Left hindlimb (tissue), 1 donor: ENCODE measurements at places on chromosomes 11 and 22.

DNA sequence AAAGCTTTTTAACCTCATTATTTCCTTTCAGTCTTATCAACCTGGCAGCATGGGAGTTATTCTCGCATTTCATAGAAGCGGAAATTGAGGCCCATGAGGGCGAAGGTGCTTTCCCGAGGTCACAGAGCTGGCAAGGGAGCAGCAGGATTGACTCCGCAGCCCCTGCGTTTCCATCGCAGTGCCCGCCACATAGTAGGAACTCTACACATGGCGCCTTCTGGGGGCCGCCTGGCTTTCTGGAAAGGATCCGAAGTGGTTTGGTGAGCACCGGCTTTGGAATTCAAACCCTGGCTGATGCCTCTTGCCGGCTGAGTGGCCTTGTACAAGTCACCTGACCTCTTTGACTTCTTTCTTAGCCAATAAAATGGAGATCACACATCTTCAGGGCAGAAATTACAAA lies 93.4 kb downstream of the CEP164 start:
- no peak for DNase-seq

GRCh38 chr11:27205779-27206570 lies 157.0 kb downstream of the CCDC34 start:
- no peak for DNase-seq

- no peak for DNase-seq
Observed at GRCh38 chr11:120900643-120901042, 123.3 kb upstream of the TBCEL start.

- no peak for DNase-seq
Observed at GRCh38 chr11:14223636-14224288, 135.2 kb downstream of the RRAS2 start.

DNA sequence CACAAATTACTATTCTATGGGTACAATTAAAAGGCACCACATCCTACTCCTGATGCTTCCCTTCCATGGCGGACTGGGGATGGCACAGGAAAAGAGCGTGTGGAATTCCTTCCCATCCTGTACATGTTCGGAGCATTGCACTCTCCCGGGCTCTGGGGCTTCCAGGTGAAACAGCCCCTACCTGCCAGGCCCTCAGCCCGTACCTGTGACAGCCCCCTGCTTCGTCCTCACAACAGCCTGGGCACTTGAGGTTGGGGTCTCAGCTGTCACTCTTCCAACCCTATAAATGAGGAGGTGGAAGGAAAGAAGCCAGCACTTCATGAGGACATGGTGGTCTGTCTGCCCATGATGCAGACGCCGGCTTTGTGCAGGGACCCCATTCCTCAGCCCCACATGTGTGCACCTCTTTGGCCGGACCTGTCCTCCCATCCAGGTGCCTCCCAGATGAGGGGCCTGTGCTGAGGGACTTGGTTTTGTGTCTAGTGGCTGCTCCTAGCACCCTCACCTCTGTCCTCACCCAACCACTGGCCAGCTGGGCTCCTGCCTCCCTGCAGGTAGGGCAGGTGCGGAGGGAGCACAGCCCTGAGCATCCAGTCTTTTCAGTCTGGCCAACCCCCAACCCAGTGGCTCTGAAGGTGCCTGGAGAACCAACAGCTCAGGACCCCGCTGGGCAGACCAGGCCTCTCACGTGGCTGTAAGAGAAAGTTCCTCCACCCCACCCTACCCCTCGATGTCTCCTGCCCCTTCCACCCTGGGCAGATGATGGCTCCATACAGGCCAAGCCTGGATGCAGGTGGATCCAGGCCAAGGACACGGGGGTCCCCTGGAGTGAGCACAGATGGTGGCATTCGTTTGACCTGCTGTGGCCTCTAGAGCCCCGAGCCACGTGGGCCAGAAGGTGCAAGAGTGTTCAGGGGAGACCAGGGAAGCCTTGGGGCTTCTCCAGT lies 23.4 kb upstream of the WNT7B start:
- DNase-seq = peak; percentile 24

DNA sequence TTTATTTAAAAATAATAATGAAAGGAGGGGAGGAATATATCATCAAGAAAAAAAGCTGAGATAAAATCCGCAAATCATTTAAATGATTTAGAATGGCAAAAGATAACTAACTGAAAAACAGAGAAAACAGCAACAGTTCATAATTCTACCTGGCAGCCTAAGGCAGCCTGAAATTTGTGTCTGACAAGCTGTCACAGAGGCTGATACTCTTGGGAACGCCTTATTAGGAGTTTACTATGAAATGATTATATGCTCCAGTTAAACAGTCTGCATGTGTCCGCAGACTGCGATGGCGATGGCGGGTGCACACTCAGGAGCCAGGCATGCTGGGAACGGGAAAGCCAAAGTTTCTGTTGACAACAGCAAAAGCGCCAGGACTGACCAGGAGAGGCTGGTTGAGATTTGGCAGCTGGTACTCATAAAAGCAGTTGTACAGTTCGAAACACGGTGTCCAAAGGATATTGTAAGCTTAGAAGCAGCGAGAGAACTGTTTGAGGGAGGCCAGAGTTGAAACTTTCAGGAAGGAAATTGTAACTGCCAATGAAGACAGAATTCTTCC lies 172.9 kb upstream of the MPPED2 start:
- DNase-seq = no peak

DNA sequence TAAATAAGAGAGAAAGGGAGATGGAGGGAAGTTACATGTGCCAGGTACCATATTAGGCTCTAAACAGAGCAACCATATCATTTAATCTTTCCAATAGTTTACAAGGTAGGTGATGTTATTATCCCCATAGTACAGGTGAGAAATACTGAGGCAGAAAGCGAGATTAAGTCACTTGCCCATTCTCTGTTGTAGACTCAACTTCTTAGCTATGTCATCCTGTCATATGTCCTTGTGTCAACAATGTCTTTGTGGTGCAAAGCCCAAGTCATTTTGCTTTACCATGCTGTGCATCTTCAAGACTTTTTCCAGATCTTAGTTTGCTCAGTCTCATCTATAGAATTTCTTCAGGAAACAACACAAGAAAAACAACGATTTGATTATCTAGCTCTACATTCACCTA lies 205.0 kb upstream of the E2F8 start:
- no peak for DNase-seq
